ENCODE measurements at places on chromosomes 5 and 9.

GRCh38 chr5:6424110-6424659, 24.5 kb upstream of the UBE2QL1 start:
- DNase-seq = no peak

- no peak for DNase-seq
These were observed 47.1 kb downstream of the EHMT1 start for GRCh38 chr9:137665697-137666512.

DNA sequence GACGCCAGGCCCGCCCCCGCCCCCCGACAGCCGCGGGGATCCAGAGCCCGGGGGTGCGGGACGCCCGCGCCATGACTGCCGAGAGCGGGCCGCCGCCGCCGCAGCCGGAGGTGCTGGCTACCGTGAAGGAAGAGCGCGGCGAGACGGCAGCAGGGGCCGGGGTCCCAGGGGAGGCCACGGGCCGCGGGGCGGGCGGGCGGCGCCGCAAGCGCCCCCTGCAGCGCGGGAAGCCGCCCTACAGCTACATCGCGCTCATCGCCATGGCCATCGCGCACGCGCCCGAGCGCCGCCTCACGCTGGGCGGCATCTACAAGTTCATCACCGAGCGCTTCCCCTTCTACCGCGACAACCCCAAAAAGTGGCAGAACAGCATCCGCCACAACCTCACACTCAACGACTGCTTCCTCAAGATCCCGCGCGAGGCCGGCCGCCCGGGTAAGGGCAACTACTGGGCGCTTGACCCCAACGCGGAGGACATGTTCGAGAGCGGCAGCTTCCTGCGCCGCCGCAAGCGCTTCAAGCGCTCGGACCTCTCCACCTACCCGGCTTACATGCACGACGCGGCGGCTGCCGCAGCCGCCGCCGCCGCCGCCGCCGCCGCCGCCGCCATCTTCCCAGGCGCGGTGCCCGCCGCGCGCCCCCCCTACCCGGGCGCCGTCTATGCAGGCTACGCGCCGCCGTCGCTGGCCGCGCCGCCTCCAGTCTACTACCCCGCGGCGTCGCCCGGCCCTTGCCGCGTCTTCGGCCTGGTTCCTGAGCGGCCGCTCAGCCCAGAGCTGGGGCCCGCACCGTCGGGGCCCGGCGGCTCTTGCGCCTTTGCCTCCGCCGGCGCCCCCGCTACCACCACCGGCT, 1.0 kb downstream of the FOXE1 start:
- DNase-seq = peak; percentile 48

GRCh38 chr9:77672183-77672582, 24.1 kb upstream of the GNA14 start:
- DNase-seq = no peak

DNA sequence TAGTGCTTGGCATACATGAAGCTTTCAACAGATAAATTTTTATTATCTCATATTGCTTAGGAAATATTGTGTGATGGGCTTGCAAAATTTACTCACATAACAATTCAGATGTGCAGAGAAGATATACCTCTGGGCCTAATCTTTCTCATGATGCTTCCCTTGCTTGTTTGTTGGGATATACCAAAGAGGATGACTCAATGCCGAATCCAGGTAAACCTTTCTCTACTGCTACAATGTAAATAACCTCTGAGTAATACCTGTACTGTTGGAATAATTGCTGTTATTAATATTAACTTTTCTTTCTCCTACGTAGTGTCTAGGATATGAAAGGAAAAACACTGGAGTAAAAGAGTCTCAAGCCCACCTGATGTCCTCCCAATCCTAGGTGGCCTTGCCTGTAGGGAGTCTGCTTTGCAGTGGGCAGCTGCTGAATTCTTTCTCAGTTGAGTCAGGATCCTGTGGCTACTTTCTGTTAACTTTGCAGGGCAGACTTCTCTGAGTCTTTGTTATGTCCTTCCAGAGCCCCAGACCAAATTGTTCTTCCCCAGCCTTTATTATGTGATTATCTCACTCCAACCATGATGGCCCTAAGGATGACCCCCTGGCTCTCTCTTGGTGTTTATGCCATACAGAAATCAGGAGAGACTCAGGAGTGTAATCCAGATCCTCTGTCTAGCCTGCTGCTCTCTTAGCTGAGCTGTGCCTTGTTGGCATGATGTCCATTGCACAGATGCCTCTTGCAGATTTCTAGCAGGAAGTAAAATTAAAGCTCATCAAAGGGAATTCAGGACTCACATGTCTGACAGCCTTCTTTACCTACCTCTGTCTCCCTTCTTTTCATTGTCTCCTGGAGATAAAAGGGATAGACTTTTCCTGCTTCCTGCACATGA, 208.1 kb downstream of the SNX18 start:
- no peak for DNase-seq

DNA sequence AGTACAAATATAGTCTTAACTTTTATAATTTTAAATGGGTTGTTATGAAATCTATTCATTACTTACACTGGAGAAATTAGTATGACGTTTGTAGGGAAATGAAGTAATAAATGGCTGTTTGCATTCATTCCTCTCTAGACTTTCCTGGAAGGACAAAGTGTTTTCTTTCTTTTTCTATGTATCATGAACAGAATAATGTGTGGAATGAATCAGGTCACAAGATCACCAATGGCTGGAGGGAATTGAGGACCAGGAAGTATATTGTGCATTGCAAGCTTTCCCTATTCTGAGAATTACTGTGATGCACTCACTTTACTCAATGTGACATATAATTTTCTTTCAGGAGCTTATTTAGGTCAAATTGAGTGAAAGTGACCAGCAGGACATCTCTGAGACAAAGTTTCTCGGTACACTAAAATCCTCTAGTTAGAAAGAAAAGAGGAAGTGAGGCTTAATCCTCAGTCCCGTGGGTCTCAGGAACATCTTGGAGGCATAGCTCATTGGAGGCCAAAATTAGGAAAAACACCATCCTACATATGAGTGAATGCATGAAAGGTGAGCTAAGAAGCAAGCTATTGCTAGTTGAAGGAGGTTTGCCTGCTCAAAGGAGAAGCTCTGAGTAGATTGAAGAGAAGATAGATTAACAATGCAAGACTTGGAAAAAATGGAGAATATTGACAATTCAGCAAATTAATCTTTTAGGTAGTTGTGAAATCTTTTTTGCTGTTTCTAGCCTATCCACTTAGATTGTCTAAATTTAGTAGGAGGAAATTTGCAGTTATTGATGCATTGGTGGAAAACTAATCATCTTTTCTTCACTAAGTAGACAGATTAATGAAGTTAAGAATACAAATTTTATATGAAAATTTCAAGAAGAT, 28.0 kb downstream of the ERAP2 start:
- DNase-seq = no peak

DNA sequence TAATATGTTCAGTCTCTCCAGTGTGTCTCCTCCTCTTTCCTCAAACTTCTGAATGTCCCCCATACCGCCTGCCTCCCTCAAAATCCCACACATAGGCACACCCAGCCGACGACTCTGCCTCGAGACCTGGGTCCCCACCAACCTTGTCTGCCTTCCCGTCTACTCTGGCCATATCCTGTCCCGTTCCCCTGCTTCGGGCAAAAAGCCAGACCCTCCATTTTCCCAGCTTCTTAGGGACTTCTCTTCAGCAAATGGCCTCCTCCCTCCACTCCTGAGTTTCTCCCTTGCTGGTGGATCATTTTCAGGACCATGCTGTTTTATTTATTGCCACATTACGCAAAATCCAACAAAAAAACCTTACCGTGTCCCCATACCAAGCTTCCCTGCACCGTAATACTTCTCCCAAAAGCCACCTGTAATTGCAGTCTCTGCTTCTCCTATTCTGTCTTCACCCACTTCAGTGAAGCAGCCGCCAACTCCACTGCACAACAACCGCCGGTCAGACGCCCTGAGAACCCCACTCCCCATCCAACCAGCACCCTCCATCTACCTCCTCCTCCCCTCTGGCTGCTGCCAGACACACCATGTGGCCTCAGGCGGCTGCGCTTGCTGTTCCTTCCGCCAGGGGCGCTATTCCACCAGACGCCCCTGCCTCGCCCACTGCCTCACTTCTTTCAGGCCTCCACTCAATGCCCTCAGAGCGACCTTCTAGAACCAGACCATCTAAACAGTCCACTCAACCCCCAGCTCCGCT, 117.0 kb downstream of the TRPM6 start:
- peak; percentile 9 for DNase-seq

GRCh38 chr9:14870090-14870489, 40.1 kb downstream of the FREM1 start:
- DNase-seq = no peak

- DNase-seq = no peak
These were observed 40.0 kb downstream of the ADAMTS19 start for GRCh38 chr5:129500101-129500500.

- no peak for DNase-seq
These were observed 64.9 kb downstream of the CDC42SE2 start for GRCh38 chr5:131328536-131329285.

- DNase-seq = no peak
These were observed 62.8 kb downstream of the INSYN2B start for GRCh38 chr5:169917500-169917899.

DNA sequence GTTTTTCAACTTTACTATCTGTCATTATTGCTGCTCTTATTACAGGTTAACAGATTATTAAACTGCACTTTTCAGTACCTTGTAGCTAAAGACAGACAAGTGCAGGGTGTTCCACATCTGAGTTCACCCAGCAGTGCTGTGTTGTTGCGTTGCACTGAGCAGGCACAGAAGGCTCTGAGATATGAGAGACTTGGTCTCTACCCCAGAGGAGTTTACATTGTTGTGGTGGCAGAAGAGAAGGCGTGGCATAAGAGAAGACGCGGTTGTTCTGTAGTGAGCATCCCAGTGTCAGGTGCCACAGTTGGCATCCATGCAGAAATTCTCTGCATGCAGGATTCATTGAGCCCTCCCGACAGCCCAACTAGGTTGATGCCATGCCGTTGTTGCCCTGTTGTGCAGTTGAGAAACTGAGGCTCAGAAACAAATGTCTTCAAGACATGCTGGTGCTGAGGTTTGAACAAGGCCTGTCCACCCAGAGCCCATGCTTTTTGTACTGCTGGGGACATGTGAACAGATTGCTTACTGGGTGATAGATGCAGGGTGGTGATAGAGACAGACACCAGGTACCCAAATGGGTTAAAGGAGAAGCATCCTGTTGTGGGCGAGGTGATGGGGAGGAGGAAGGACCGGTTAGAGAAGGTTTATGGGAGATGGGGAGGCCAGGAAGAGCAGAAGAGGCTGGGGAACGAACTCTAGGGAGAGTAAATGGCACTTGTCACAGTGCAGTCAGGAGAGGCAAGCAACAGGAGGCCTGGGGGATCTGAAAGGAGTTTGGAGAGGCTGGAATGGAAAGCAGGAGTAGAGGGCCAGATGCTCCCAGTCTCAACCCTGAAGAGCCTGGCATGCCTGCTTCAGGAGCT, 8.2 kb downstream of the ABL1 start:
- DNase-seq = no peak

DNA sequence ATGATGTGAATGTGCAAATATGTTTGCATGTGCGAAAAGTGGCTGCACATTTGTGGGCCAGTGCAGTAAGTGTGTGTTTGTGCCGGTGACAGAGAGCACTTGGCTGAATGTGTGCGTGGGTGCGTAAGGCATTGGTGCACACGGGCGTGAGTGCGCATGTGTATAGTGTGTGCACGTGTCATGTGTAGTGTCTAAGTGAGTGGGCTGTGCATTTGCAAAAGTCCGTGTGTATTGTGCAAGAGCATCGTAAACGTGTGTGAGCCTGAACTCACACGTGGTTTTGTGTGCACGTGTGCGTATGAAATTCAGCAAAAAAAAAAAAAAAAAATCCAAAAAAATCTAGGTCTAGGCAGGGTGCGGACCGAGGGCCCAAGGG, 6.5 kb upstream of the EBF1 start:
- no peak for DNase-seq

GRCh38 chr9:122122903-122123632, 30.0 kb upstream of the TTLL11 start:
- DNase-seq = peak; percentile 56

- DNase-seq = no peak
These were observed 124.0 kb upstream of the PPP1R26 start for GRCh38 chr9:135355521-135356011.

- no peak for DNase-seq
These were observed 151.2 kb downstream of the TTC39B start for GRCh38 chr9:15155826-15156225.

GRCh38 chr5:28012538-28012937, 974.2 kb upstream of the CDH9 start:
- no peak for DNase-seq

DNA sequence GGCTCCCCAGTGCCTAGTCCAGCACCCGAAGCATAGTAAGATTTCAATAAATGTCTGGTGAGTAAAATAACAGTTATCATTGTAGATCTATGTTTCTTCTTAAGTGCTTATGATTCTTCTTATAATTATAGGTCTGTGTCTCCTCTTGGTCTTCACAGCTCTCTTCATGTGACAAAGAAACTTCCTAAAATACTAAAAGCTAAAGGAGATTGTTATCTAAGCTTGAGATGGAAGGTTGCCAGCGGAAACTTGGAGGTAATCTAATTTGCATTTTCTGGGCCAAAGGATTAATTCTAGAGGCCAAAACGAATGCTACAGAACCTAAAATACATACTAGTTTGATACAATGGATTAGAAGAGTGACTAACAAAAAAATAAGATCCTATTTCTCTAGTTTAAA, 13.6 kb upstream of the ARHGAP26 start:
- no peak for DNase-seq

GRCh38 chr9:13865869-13866268, 448.1 kb downstream of the NFIB start:
- no peak for DNase-seq

DNA sequence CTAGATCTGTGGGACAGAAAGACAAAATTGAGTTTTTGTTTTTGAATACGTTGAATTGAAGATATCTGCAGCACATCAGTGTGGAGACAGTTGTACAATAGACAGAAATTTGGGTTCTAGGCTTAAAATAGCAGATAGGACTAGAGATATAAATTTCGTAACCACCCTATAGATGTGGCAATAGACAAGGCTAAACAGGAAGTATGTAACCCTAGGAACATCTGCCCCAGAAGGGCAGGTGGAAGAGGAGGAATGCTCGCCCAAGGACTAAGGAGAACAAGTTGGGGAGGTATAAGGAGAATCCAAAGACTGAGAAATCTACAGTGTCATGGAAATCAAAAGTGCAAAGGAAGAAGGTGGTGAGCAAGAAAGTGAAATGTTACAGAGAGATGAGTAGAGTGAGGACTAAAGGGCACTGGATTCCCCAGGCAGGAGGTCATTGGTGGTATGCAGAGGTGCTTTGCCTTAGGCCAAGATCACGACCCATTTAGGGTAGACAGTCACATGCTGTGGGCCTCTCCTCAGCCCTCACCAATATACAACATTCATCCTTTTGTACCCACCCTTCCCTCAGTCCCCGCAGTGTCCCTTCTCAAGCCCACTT, 109.1 kb upstream of the ELL2 start:
- no peak for DNase-seq

Data from activated T-cell treated with anti-CD3 and anti-CD28 coated beads for 24 hours (primary cell).